ENCODE measurements at places on chromosomes 16 and 17.

GRCh38 chr16:68470461-68471150 is 22.3 kb upstream of the SMPD3 start:
- no peak for DNase-seq

DNA sequence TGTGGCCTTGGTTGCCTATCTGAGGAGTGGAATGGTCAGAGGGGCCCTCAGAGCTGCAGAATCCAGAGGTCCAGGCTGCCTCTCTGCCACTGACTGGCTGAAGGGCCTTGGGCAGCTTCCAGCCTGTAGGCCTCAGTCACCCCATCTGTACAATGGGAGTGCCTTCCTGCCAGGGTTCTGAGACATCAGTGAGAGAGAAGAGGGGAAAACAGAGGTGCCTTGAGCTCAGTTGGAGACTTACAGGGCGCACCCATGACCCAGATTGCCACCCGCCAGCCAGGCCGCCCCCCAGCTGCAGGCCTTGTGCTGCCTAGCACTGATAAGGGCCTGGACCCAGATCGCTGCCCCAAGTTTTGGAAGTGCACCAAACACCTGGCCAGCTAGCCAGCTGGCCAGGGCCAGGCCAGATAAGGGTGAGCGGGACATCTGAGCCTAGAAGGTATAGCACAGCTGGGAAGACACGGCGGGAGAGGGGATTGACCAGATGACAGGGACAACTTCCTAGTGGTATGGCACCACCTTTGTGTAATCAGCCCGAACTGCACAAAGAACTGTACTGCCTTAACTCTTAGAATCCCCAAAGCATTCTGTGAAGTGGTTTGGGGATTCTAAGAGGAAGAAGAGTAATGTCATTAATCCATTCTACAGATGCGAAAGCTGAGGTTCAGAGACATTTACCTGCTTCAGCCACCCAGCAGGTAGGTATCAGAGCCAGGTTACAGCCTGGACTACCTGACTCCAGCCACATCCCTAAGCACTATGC is 1.4 kb downstream of the SLC4A1 start:
- no peak for DNase-seq

DNA sequence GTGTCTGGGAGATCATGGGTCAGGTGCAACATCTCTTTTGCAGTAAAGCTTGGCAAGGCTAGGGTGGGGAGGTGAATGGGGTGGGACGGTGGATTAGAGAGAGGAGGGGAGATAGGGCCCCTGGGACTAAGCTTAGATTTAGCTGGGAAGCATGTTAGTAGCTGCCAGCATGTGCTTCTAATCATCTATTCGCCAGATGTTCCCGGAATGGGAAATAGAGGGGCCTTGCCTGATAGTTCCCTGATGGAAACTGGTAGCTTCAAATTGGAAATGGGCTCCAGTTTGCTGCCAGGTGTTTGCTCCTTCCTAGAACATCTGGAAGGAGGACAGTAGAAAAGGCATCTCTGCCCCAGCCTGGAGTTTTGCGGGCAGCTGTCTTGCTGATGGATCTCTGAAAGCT is 176.1 kb downstream of the CCDC182 start:
- no peak for DNase-seq

- no peak for DNase-seq
Measured at GRCh38 chr17:51078009-51078592, 42.6 kb downstream of the SPAG9 start.

DNA sequence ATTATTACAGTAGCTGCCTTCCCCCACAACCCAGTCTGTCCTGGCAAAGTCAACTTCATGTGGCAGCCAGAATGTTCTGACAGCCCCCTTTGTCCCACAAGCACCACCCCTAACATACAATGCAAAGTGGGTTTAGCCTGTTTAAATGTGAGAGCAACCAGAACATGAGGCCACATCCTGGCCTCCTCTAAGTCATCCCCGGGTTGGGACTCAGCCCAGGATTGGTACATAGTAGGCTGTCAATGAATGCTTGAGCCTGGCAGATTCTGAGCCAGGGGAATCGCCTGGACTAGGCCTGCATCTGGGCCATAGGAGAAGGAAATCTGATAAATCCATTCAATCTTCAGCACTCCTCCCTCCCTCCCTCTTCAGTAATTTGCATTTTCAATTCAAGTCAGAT is 4.3 kb upstream of the ITGA3 start:
- no peak for DNase-seq

DNA sequence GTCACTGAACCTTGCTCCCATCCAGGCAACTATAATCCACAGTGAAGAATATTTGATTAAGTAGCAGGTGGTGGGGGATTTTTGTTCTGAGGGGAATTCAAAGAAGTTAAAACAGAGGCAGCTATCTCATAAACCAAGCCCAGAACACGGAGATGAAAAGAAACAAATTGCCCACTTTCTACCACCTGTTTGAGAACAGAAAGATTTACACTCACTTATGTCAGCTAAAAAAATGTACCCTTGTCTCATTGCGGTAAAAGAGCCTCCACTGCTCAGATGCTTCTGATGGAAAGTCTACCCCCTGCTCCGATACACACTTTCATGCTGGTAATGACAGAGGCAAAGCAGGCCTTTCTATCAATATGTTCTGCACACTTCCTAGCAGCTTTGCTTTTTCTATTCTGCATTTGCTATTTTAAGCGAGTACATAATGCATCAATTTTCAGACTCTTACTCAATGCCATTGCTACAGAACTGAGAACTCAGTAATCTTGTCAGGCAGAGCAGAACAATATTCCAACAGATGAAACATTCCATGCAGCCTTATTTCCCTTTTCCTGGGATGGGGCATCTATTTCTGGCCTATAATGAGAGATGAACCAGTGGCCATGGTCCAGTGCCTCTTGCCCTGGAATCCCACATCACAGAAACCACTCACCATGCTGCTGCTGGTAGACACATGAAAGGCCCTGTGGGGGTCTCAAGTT is 29.0 kb downstream of the CDK5R1 start:
- no peak for DNase-seq

DNA sequence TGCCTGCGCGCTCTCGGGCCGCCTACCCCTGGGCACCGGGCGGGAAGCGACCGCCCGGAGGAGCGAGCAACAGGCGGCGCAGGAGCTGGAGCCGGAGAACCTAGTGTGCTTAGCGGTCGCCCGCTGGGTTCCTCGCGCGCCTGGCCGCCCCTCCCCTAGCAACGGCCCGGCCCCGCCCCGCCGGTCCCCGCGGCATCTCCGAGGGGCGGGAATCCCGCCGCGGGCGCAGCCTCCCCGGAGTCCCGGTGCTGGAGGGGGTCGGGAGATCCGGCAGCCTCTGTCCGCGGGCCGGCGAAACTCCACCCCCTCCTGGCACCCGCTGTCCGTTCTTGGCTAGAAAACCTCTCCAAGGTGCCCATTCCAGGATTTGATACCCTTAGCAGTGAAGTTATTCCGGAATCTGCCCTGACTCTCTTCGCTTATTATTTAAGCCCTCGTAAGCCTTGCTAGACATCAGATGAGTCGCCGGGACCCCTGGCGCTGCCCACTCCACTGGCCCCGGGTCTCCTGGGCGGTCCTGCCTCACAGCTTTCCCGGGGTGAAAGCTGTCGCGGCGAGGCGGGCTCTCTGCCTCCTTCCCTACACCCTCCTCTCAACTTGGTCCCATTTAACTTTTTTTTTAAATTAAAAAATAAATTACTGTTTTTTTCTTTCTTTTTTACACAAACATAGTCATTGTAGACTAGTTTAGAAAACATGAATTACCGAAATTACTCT is at the start of gene RPRML:
RPRML (minus strand) TSS at position 107 of the 717 bp plus-strand sequence. CDS start 246 bp downstream, outside the sequence.
- DNase-seq, result peak; percentile 19

GRCh38 chr16:89697616-89698331 is 3.7 kb downstream of the SPATA2L start:
- no peak for DNase-seq

DNA sequence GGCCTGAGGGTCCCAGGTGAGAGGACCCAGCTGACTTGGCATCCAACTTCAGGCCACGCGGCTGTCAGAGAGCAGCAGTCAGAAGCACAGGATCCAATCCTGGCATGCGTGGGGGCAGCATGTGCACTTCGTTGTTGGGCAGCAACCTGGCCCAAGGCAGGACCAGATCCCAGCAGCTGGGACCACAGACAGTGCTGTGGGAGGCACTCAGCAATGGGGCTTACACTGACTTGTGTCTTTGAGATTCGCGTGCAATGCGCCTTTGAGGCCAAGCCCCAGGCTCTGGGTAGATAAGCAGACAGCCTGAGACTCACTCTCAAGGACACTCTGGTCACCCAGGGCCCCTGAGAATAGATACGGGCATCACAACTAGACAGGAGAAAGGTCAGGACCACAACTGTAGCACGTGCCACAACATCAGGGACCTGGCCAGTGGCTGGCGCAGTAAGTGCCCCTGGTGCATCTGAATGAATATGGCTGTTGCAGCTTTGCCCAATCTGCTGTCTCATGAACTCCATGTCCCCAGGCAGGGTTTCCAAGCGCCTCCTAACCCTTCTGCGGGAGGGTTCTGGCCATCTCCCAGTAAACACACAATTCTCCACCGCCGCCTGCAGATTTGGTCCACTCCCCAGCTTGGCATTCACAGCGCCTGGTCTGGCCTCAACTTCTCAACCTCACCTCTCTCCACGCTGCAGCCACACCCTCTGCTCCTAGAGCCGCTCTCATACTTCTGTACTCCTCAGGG is 3.2 kb downstream of the PAM16 start:
- no peak for DNase-seq

DNA sequence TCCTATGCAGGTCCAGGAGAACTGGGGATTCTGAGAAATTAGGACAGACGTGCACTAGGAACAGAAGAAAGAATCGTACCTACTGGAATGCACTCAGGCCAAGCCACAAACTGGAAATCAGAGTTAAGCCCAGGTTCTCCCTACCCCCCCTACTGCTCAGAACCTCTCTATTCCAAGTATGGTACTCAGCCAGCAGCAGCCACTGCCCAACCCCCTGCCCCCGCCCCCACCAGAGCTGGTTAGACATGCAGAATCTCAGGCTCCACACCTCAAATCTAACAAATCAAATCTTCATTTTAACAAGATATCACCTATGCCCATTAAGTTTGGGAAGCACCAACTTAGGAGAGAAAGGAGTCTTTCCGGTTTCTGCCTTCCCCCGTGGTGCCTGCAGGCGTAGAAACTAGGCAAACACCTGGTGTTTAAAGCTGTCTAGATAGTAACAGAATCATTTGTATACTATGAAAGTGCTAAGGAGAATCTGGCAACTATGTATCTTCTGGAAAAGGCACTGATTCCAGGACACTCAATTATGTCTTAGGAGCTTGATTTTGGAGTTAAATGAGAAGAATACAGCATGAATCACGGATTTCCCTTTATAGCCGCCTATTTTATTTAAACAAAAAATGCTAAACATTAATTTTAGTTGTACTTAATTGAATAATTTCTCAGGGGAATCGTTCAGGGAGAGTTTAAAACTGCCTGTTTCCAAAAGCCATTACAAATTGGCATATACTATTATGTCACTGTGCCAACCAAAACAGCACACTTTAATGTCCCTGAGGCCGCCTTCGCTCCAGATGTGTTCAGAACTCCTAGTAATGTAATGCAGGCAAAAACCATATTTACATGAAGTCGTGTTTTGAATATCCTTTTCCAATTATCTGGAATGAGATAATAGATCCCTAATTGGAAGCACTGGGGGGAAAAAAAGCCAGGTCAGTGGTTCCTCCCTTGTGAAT is 166.5 kb downstream of the STX8 start:
- no peak for DNase-seq

DNA sequence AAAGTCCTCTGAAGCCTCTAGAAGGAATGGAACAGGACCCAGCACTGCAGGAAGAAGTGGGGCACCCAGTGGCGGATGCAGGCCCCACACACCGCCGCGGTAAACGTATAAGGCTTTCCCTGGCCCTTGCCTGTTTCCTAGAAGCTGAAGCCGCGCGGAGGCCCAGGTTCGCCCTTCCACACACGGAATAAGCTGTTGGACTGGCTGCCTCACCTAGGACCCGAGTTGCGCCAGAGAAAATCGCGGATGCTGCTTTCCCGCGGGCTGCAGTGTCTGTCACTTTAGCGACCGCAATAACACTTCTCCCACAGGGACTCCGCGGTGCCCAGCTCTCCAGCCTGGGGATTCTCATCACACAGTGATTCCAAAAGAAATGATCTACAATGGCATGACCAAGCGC is 1736.9 kb downstream of the TP53TG3F start:
- no peak for DNase-seq

GRCh38 chr16:71594000-71594646 is 17.2 kb upstream of the TAT start:
- no peak for DNase-seq

DNA sequence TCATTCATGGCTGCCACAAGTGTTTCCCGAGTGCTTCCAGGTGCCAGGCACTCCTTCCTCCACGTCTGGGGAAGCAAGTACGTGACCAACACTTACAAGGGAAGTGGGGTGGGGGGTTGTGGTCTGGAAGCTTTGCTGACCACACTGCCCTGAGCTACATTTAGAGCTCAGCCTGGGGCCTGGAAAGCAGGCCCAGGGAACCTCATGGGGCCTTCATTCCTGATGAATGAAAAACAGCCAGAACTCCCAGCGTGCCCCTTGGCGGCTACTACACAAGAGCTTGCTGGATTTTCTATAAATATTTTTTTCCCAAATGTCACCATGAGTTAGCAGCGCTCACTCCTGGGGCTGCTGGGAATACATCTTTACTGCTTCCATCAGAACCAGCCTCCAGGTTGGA is 73.3 kb downstream of the ABCC12 start:
- peak; percentile 8 for DNase-seq

DNA sequence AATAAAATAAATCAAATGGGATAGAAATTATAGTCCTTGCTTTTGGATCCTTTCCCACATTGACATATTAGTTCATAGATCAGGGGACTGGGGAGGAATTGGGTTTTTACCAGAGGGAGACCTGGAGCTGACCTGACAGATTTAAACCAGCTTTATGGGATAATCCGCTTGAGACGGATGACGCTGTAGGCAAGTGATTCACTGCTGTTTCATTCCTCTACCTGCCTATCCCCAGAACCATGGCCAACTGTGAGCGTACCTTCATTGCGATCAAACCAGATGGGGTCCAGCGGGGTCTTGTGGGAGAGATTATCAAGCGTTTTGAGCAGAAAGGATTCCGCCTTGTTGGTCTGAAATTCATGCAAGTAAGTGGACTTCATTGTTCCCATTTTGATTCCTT is 2.1 kb downstream of the NME1 start:
- no peak for DNase-seq

DNA sequence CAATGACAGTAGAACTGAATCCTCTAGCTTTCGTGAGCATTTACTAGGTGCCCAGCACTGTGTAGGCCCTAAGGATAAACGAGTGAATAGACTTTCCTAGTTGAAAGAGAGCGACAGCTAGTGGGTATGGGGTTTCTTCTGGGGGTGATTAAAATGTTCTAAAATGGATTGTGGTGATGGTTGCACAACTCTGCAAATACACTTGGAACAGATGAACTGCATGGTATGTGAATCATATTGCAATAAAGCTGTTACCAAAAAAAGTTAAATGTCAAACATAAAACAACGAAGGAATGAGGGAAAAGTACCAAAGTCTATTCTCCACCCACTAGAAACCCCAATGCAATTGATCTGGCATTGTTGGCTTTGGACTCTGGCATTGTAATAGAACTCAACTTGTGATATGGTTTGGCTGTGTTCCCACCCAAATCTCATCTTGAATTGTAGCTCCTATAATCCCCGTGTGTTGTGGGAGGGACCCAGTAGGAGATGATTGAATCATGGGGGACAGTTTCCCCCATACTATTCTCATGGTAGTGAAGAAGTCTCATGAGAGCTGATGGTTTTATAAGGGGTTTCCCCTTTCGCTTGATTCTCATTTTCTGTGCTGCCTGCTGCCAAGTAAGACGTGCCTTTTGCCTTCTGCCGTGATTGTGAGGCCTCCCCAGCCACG is 70.5 kb downstream of the MARF1 start:
- DNase-seq, result peak; percentile 48

Measured in right lung (tissue), 10 donors.